ENCODE measurements at places on chromosomes 5 and 9.

DNA sequence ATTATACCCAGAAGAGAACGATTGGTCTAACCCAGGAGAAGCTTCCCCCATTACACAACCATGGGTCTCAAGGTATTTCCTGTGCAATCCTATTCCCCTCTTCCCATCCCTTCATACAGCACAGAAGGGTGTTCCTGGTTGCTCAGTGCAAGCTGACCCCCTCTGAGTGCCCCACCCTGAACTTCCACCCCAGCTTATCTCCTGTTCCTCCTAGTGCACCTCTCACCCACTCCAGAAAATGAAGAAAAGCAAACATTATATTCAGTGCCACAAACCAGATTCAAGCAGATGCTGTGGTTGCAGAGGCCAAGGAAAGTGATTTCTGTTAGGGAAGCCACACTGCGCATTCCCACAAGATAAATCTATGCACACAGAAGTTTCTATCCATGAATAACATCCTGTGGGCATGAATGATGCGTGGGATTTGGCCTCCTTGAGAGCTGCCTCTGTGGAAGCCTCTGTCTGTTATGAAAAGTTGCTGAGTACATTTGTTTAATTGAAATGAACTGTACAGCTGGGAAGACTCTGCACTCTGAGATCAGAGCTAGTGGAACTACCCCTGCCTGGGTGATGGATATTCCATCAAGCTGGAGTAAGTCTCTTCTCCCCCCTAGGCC, 2.2 kb upstream of the OR2S2 start:
- DNase-seq, result no peak

GRCh38 chr5:36629729-36630128, 23.3 kb downstream of the SLC1A3 start:
- DNase-seq, result no peak

DNA sequence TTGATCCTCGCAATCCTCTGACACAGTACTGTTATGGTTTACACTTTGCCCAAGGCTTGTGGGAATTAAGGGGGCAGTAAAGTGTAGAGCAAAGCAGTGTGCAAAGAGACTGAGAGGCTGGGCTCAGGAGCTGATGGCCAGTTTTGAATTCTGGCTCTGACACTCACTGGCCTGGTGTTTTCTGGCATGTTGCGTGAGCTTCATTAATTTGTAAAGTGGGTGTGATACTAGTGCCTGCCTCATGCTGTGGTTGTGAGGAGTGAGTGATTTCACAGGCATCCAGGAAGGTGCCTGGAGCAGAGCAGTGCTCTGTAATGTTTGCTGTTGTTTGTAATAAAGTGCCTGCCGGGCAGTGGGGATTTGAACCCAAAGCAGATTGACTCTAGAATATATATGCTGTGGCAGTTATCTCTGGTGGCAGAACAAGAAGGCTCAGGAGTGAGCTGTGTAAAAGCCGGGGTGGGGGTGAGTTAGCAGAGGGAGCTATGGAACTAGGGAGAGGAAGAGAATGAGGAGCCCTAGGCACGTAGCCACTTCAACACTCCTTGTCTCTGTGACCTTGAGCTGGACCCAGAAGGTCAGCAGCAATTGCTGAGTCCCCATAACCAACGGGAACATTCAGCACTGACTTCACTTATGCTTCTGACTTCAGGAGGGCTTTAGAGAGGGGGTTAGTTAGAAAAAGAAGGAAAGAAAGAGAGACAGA, 108.5 kb downstream of the DOCK2 start:
- DNase-seq, result no peak

GRCh38 chr9:123485216-123485615, 129.2 kb downstream of the CRB2 start:
- DNase-seq, result no peak

- no peak for DNase-seq
Measured at GRCh38 chr5:160479926-160480325, 58.3 kb downstream of the PTTG1 start.

Measured in OCI-LY7 (cell line).